SK-N-SH (cell line): ENCODE measurements at places on chromosomes 2 and 18. TPM values are rescaled to one million over a fixed set of nuclear protein-coding genes. Genes with fewer than 3 reads are reported as not detected.

CIB4 gene
- polyA plus RNA-seq: not detected in 2 replicates

NEMP2 gene
- polyA plus RNA-seq: 1.8 and 2.0 TPM in 2 replicates

DNA sequence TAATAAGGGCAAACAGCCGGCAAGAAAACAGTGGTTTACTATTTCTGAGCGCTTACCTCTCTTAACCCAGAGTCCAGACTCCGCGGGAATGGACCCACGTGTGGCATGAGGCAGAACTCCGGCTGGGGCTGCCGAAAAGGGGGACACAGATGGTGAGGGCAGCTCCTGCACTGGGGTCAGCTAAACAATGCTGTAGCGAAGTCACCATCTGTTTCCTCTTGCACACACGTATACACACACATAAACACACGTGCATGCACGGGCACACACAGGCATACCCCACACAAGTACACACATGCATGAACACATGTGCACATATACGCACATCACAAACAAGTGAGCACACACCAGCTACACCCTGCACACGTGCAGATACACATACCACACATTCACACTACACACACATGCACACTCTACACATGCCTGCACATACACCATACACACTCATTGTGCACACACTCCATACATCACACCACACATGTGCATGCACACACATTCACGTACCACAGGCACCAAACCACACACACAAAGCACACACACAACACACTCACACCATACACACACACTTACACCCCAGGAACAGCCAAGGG is 105.9 kb upstream of the ID2 start:
- DNase-seq: no peak

CRYGD gene
- not detected in 2 replicates for polyA plus RNA-seq

SPATA3 gene
- not detected in 2 replicates for polyA plus RNA-seq

GRCh38 chr2:20097889-20098714 is 46.7 kb upstream of the LAPTM4A start:
- DNase-seq: peak; percentile 94

GRCh38 chr2:173752152-173752551 is 213.0 kb downstream of the SP3 start:
- DNase-seq: peak; percentile 11

DNA sequence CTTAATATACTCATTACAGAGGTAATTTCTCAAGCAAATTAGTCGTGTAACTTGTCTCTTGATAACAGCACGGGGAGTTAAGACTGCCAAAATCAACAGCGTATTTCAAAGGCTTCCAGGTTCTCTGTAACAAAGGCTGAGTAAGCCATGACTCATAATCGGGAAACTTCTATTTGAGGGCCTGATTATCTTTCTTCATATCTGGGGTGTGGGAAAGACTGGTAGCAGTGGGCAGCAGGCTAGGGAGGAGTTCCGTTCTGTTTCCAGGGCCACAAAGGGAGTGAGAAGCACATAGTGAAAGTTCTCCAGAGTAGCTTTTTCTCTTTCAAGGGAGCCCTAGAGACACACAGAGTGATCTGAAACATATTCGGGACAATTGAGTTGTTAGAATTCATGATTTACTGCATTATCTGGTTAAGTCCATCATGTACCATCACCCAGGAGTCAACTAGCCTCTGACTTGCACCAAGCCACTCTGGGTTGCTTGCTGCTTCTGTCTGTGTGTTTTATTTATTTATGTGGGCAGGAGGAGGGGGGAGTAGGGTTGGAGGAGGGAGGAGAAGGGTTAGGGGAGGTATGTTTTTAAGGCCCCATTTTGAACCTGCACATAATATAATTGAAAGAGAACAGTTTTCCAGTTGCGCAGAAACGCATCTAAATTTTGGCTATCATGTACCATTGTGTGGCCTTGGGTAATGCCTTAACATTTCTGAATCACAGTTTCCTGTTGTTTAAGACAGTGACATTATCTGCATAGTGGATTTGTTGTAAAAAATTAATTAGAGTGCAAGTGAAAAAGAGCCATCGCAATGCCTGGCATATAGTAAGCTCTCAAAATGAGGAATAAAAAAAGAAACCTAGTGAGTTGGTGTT is 80.5 kb upstream of the ITPRID2 start:
- peak; percentile 1 for DNase-seq

- DNase-seq: no peak
Measured at GRCh38 chr2:148764815-148765214, 110.2 kb upstream of the KIF5C start.

REG1B gene
- not detected in 2 replicates for polyA plus RNA-seq

DNA sequence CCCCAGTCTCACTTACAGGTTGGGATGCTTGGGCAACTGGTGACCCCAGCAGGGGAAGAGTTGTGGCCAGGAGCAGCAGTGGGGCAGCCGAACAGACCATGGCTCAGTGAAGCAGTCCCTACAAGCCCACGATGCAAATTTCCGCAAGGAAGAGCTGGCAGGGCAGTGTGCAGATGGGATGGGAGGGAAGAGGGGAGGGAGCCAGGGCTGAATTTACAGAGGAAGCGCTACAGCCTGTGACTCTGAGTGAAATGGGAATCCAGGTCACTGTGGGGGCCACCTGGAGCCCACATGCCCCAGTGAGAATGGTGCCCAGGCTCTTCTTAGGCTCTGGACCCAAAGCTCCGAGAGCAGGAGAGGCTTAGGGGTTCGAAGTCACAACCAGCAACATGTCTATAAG is 27.0 kb upstream of the SELENOI start:
- DNase-seq: no peak

DNA sequence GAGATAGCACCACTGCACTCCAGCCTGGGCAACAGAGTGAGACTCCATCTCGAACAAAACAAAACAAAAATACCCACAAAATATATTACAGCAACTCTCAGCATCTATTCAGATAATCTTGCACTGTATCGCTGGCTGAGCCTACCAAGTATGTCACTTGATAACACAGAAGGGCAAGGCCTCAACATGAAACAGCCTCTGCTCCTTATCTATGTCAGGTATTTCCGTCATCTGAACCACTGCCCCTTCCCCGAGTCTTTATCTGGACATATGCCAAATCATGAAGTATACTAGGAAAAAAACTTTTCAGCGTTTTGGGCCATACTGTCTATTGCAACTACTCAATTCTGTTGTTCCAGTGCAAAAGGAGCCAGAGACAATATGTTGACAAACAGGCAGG is 17.7 kb downstream of the PDIA6 start:
- DNase-seq: no peak

GRCh38 chr2:6107290-6107689 is 415.1 kb downstream of the SOX11 start:
- no peak for DNase-seq

DNA sequence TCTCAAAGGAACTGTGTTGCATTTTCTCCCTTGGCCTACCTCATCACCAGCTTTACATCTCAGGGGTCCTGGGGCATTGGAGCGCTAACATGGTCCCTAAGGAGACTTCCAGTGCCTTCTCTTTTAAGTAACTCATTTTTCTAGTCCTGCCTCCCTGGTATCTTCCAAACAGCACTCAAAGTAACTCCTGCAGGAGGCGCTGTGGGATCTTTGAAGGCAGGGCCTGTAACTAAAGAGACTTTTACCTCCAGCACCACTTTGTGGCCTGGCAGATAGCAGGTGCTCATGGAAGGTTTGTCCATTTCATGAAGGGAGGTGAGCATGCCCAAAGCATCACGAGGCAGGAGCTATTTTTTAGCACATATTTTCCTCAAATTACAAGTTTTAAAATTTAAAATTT is 411.0 kb upstream of the GYPC start:
- DNase-seq: peak; percentile 32

SCYGR5 gene
- polyA plus RNA-seq: not detected in 2 replicates

DNA sequence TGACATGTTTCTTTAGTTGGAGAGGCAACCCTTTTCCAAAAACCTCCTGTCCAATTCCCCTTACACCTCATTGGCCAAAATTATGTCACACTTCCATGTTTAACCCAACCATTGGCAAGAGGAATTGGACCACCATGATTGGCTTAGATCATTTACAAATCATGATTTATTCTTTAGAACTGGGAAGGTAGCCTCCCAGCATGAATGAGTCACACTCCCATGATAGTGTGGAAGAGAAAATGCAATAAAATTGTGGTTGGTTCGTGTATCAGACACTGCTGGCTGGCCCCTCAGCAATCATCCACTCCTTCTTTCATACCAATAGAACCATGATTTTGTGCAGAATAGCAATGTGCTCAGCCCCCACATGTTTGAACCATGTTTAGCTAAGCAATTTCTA is 156.6 kb upstream of the ACVR2A start:
- DNase-seq: no peak

DNA sequence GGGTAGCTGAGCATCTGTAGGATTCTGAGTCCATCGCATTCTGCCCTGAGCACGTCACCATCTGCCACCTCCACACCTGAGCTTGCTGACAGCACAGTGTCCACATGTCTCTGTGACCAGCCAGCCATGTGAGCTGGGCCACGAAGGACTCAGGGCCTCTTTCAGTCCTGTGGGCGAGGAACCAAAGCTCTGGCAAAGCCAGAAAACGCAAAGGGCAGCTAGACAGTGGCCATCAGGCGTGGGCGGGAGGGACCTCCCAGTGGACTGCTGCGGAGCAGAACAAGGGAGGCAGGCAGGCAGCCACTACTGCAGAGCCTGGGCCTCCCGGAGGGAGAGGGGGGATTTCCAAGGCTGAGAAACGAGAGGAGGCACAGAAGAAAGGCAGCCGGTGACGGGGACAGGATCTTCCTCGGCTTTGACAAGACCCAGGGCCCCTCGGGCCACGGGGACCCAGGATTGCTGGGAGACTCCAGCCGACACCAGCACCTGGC is 274.6 kb upstream of the SALL3 start:
- no peak for DNase-seq

DNA sequence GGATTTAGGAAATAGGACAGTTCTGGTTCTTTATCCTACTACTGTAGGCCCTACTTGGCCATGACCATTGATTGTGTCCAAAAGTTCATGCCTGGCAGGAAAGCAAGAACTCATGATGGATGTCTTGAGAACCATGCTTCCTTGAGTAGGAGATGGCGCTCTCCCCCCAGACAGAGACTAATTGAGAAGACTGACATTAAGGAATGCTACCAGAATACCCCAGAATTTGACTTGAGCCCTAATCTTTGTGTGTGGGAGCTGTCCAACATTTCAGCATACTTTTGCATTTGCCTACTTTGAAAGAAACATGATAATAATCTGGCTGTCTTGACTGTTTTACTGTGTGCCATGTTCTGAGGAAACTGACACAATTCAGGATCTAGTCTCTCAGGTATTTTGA is 23.3 kb downstream of the MAPRE3 start:
- no peak for DNase-seq

DNA sequence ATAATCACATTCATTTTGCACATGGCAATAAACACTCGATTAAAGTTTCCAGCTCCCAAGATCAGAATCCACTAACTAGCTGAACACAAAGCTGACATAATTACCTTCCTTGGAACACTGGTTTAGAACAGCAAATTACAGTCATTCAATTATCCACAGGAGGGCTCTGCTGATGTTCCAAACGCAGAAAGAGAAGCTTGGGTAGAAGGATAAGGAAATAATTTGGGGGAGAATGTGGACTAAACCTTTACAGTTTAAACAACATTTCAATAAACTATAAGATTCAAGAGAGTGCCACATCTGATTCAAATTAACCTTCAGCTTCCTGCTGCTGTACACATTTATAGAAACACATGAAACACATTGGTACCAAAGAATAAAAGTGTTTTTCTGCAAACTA is 67.8 kb upstream of the ARL4C start:
- DNase-seq: peak; percentile 55

- no peak for DNase-seq
Measured at GRCh38 chr2:230591850-230592249, 120.8 kb upstream of the CAB39 start.

DNA sequence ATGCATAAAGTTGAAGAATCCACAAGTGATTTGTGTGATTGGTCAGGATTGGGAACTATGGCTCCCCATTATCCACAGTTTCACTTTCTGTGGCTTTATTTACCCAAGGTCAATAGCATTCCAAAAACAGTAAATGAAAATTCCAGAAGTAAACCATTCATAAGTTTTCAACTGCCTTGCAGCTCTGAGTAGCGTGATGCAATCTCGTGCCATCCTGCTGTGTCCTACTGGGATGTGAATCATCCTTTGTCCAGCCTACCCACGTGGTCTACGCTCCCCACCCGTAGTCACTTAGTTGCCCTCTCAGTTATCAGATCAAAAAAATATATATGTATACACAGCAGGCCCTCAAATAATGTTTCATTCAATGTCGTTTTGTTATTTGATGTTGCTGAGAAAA is 89.0 kb upstream of the DLGAP1 start:
- no peak for DNase-seq

DNA sequence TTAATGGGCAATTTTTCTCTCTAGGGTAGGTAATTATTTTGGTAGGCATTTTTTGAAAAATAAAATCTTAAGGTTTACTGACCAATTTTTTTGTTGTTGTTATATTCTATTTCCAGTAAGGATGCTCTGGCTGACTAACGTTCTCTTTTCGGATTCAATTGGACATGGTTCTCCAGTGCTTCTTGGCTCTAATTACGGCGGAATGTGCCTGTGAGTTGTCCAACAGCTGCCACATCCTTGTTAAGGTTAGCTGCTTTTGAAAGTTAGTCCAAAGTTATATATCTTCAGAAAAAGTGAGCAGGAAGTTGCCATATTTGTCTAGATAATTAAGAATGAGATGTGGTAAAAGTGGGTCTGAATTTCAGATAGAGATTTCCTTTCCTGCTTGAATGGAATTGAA is 45.8 kb upstream of the SMIM21 start:
- DNase-seq: no peak

CELF4 gene
- 0.26 and 0.63 TPM in 2 replicates for polyA plus RNA-seq

CYP27A1 gene
- 0.18 and 0.54 TPM in 2 replicates for polyA plus RNA-seq

GRCh38 chr18:27843783-27844777 is 332.9 kb downstream of the CDH2 start:
- DNase-seq: no peak

DNA sequence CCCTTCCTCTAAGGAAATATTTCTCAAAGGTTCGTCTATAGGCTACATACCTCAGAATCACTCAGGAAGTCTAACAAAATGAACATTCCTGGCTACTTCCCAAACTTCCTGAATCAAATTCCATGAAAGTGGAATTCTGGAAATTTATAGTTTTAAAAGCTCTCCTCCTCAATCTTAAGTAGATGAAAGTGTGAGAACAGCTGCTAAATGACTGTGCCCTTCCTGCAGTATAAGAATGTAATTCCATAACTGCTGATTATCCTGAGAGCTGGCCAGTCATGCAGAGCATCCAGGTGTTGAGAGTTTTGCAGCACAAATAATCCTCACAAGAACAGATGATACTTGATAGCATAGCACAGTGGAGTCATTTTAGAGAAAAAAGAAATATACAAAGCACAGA is 265.0 kb downstream of the KCNJ3 start:
- no peak for DNase-seq

DNA sequence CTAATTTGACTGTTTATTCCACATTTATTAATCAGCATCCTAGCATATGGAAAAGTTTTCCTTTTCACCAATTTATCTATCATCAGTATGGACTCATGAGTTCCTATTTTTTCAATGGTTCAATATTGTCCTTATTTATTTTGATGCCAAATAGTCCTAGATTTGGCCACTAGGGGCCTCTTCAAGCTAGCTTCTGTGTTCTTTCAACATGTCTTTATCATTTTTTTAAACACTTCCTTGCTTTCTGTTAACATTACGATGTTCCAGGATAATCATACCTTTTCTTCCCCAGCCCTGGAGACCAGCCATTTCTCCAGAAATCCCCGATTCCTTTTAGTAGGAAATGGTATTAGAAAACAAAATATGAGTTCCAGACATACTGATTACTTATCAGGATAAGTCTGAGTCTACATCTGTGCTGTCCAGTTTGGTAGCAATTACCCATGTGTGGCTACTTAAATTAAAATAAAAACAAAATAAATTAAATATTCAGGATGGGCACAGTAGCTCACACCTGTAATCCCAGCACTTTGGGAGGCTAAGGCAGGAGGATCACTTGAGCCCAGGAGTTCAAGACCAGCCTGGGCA is 70.6 kb downstream of the RPE start:
- DNase-seq: peak; percentile 18

GRCh38 chr18:35619464-35619863 is 37.9 kb downstream of the GALNT1 start:
- no peak for DNase-seq
